ENCODE measurements at places on chromosomes 1 and 21.
A peak's percentile ranks its signal among the peaks of the same experiment; 100 is the strongest.

GRCh38 chr1:202923533-202923932 is 3.5 kb downstream of the KLHL12 start:
- no peak for DNase-seq

- DNase-seq, result peak; percentile 10
These were observed 45.3 kb downstream of the NR5A2 start for GRCh38 chr1:200072636-200073285.

DNA sequence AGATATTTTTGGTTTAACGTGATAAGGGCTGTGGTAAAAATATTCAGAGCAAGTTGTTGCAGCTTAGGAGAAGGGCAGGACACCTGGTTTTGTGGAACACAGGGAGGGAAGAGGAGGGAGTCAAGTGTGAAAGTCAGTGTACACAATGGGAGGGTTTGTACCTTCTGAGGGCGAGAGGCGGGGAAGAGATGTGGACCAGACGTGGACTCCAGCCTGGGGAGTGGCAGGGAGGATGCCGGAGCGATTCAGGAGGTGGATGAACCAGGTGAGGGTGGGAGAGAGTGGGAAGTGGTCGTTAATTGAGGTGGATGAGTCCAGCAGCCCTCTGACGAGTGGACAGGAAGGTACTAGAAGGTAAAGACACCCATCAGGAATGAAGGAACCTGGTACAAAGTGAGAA is 52.2 kb upstream of the IRF2BP2 start:
- DNase-seq, result no peak

DNA sequence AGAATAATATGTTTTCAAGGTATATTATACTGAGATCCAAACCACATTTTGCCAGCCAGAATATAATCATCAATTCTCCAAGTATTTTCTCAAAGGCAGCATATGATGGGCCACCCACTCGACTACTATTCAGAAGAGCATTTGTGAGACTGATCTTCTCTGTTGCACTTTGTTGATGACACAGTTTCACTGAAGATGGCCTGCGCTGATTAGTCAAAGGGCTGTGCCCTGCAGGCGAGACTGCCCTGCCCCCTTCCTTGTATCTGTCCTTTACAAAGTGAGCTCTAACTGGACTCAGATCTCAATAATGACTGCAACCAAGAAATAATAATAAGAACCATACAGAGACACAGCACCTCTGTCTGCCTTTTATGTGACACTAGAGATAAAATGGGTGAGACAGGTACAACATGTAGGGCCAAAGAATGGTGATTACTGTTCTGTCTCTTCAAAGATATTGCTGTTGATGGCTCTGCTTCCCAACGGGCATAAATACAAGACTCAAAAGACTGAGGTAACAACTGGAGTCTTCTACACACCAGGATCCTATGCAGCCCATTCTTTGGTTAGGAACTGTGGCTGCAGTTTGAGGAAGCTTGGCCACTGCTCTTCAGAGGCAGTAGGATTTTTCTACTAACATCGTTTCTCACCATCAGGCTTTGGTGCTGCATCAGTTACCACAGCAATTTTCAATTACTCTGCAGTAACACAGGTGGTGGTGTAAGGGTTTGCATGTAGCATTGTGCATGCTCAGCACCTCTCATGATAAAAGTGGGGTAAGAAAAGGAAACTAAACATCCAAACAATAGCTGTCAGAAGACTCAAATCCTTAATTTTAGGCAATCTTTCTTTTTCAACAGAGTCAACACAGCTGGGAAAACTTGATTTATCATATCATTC is 481.1 kb downstream of the PTBP2 start:
- no peak for DNase-seq

DNA sequence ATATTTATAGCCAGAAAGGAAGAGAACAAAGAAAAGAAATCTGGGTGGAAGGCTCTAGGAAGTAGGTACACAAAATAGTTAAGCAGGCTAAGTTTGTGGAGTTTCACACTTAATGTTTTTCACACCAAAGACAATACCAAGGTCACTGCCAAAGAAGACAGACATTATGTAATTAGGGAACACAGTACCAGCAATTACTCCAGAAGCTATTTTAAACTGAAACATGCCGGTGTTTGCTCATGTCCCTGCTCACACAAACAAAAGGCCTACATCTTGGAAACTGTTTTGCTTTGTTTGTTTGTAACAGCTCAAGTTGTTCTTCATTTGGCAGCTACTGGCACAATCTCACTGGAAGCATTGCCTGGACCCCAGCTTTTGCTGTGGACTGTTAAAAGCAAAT is 88.5 kb upstream of the DAB1 start:
- DNase-seq, result no peak

GRCh38 chr1:175188936-175189335 is 3.6 kb downstream of the KIAA0040 start:
- DNase-seq, result peak; percentile 72

DNA sequence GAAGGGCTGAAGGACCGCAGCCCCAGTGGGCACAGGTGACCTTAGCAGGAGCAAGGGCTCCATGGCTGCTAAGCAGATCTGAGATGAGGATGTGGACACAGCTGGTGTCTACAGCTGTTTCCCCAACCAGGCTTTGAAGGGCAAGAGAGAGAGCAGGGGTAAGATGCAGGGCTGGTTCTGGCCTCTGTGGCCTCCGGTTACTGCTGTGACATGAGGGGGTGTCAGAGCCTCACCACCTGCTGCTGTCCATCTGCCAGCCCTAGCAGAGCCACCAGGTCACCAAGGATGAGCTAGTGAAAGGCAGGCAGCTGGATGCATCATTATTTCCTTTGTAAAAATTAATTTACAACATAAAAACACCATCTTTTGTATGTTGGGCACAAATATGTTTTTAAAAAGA is 33.4 kb downstream of the OBSCN start:
- no peak for DNase-seq

GRCh38 chr21:46542588-46543124 is 62.2 kb downstream of the S100B start:
- no peak for DNase-seq

DNA sequence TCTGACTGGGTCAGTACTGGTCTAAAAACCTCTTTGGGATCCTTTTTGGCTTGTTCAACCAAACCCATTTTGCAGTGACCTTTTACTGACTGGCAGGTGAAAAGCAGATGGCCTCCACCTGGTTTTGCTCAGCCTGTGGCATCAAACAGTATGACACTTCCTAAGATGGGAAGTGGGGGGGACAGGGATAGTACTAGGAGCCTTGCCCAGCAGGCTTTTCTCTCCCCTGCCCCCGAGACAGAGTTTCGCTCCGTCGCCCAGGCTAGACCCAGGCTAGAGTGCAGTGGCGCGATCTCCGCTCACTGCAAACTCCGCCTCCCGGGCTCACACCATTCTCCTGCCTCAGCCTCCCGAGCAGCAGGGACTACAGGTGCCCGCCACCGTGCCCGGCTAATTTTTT is 18.3 kb downstream of the INTS3 start:
- DNase-seq, result no peak
